Activated CD8-positive, alpha-beta memory T cell treated with anti-CD3 and anti-CD28 coated beads for 36 hours (primary cell): ENCODE measurements at places on chromosomes 4 and X. TPM values are rescaled to one million over a fixed set of nuclear protein-coding genes. Genes with fewer than 3 reads are reported as not detected.

The UBE2K gene
- total RNA-seq: 90.6 TPM

The ZDHHC15 gene
- 0.13 TPM for total RNA-seq

The ASB12 gene
- total RNA-seq: 0.15 TPM

The NFKB1 gene
- total RNA-seq: 180 TPM

The RTL5 gene
- total RNA-seq: 0.42 TPM

The CTAG2 gene
- 48.2 TPM for total RNA-seq

The SYNPO2 gene
- total RNA-seq: 0.15 TPM

The RIPPLY1 gene
- not detected for total RNA-seq

The SPANXN5 gene
- total RNA-seq: not detected

The CENPVL1 gene
- total RNA-seq: not detected
